ENCODE measurements at places on chromosomes 2 and 18. TPM values are rescaled to one million over a fixed set of nuclear protein-coding genes. Genes with fewer than 3 reads are reported as not detected.

MSH6 gene
- 31.3 TPM for total RNA-seq

ALLC gene
- not detected for total RNA-seq

LRATD1 gene
- 8.0 TPM for total RNA-seq

AQP12A gene
- not detected for total RNA-seq

NIFK gene
- total RNA-seq, result 29.8 TPM

GNAL gene
- total RNA-seq, result 5.6 TPM

GPR17 gene
- 0.18 TPM for total RNA-seq

KCNJ3 gene
- not detected for total RNA-seq

TEX51 gene
- not detected for total RNA-seq

- no peak for DNase-seq
- no peaks in the 10 kb centered on the region for H3K4me1 ChIP-seq
- H3K36me3 ChIP-seq, result no peaks in the 10 kb centered on the region
- H3K27me3 ChIP-seq, result peaks cover 5% of the 10 kb centered on the region
Observed at GRCh38 chr2:105239924-105240323, 1.6 kb upstream of the GPR45 start.

GRCh38 chr2:67479261-67479660 is 82.1 kb downstream of the ETAA1 start:
- H3K4me1 ChIP-seq, result peaks cover 3% of the 10 kb centered on the region
- H3K4me3 ChIP-seq, result no peak overlapping the region
- no peaks in the 10 kb centered on the region for H3K36me3 ChIP-seq

DNA sequence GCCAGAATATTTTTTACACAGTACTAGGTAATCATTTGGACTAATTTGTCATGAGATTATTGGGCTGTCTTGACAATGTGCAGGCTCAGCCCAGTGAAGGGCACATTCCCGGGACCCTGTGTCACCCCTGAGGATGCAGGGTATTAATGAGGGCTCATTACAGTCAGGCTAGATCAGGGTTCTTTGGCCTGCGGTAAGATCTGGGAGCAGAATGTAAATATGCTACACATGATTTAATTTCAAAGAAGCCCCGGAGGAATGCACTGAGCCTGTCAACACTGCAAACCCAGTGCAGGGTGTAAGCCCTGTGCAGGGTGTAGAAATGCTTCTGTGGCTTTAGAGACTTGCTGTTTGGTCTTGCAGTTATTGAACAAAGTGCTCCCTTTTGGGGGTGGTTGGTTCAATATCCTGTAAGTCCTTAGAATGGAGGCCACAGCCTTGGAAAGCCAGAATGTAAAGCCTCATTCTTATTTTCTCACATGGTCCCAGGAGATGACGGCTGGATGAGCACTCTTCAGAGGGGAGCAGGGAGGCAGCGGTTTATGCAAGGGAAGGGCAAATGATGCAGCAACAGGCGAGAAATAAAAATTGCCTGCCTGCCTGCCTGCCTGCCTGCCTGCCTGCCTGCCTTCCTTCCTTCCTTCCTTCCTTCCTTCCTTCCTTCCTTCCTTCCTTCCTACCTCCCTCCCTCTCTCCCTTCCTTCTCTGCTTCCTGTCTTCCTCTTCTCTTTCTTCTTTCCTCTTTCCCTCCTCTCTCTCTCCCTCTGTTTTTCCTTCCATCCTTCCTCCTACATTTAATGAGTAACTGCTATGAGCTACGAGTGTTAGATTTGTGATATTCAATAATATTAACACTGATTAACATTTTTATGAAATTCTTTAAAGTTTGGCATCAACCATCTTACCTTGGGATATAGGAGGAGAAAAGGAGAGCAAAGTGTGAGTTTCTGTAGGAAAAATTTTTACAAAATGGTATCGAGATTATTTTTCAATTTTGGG is 148.8 kb downstream of the VAPA start:
- no peak for DNase-seq
- H3K36me3 ChIP-seq, result no peaks in the 10 kb centered on the region
- no peak overlapping the region for H3K27ac ChIP-seq
- no peak overlapping the region for H3K4me3 ChIP-seq
- no peaks in the 10 kb centered on the region for H3K27me3 ChIP-seq
- peaks cover 32% of the 10 kb centered on the region for H3K4me1 ChIP-seq

GRCh38 chr18:69757733-69758132 is 189.9 kb downstream of the CD226 start:
- H3K4me3 ChIP-seq, result no peak overlapping the region
- no peaks in the 10 kb centered on the region for H3K36me3 ChIP-seq
- H3K4me1 ChIP-seq, result no peaks in the 10 kb centered on the region
- DNase-seq, result no peak

DNA sequence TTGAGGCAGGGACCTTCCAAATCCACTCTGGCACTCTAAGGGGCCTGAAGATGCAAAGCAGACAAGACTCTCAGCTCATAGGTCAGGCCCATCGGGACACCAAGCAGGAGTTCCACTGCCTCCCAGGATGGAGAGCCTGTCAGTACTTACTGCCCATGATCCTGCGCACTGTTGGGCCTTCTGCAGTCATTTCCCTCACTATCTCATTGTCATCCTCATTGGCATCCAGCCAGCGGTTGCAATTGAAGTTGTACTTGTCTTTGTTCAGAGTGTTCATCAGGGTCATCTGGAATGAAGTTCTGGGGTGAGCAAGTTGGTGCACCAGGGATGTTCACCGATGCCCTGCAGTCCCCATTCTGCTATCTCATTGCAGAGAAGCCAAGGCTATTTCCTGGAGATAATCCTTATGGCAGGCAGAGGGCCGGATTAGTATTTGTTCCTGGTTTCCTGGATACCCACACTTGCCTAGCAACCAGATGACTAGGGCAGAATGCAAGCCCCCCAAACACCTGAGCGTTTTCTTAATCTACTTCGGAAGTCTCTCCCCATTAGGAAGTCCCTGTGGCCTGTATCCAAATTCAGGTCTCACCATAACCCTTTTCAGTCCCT is 65.1 kb downstream of the LOXHD1 start:
- H3K4me1 ChIP-seq, result no peaks in the 10 kb centered on the region
- no peak overlapping the region for H3K27ac ChIP-seq
- H3K36me3 ChIP-seq, result no peaks in the 10 kb centered on the region
- no peak overlapping the region for H3K4me3 ChIP-seq
- no peak for DNase-seq

- H3K36me3 ChIP-seq, result no peaks in the 10 kb centered on the region
- H3K4me1 ChIP-seq, result no peaks in the 10 kb centered on the region
- DNase-seq, result no peak
- no peak overlapping the region for H3K27ac ChIP-seq
Observed at GRCh38 chr18:66872277-66872676, 268.4 kb upstream of the CDH19 start.

DNA sequence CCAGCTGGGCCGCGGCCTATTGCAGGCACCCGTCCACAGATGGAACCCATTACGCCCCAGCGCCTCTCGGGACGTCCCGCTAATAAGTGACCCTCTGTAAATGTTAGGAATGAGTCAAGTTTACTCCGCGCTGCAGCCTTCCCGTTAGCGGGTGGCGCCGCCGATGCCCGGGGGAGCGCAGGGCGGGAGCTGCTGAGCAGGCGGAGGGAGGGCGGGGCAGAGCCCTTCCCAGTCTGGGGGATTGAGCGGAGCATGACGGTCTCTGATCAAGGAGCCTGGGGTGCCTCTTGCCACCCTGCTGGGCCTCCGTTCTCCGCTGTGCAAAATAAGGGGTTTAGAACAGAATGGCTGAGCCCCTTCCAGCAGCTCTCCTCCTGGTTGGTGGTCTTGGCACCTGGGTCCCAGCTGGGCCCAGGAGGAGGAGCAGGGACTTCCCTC is 10.5 kb downstream of the CROCC2 start:
- H3K36me3 ChIP-seq, result no peaks in the 10 kb centered on the region
- peaks cover 47% of the 10 kb centered on the region for H3K4me1 ChIP-seq
- peaks cover 19% of the 10 kb centered on the region for H3K27me3 ChIP-seq
- DNase-seq, result peak; percentile 52
- no peak overlapping the region for H3K27ac ChIP-seq

GRCh38 chr2:24482251-24482971 is 8.6 kb upstream of the NCOA1 start:
- H3K4me3 ChIP-seq, result no peak overlapping the region
- no peak overlapping the region for H3K27ac ChIP-seq
- H3K27me3 ChIP-seq, result no peaks in the 10 kb centered on the region
- H3K36me3 ChIP-seq, result no peaks in the 10 kb centered on the region
- H3K4me1 ChIP-seq, result peaks cover 15% of the 10 kb centered on the region
- DNase-seq, result no peak

- peaks cover 35% of the 10 kb centered on the region for H3K4me1 ChIP-seq
- H3K27me3 ChIP-seq, result no peaks in the 10 kb centered on the region
- DNase-seq, result peak; percentile 69
- no peaks in the 10 kb centered on the region for H3K36me3 ChIP-seq
- peak overlapping the region; percentile 88 for H3K4me3 ChIP-seq
Observed at GRCh38 chr18:49813069-49813318, 339 bp downstream of the ACAA2 start.

GRCh38 chr2:19607931-19608771 is 249.7 kb upstream of the OSR1 start:
- H3K4me3 ChIP-seq, result no peak overlapping the region
- no peaks in the 10 kb centered on the region for H3K36me3 ChIP-seq
- no peak for DNase-seq
- no peaks in the 10 kb centered on the region for H3K27me3 ChIP-seq

- H3K4me3 ChIP-seq, result no peak overlapping the region
- no peaks in the 10 kb centered on the region for H3K27me3 ChIP-seq
- H3K4me1 ChIP-seq, result no peaks in the 10 kb centered on the region
- no peak overlapping the region for H3K27ac ChIP-seq
Observed at GRCh38 chr18:12474876-12475275, 67.1 kb downstream of the PRELID3A start.

DNA sequence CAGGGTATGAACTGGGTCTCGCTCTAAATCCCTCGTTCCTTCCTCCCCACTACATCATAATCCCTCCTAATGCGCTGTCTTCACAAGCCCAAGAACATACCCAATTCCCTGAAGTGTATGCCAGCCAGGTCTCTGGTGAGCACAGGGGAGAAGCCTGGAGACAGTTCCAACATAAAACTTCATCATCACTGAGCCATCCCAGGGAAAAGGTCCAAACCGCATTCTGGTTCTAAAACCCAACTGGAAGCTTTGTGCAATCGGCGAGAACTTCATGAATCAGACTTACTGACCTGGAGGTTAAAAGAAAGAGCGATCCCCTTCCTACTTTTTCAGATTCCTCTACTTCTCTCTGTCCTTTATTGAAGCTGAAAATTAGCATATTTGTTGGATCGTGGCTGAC is 132.7 kb downstream of the ALPK2 start:
- no peak for DNase-seq
- peaks cover 3% of the 10 kb centered on the region for H3K27me3 ChIP-seq
- H3K4me3 ChIP-seq, result no peak overlapping the region
- peaks cover 12% of the 10 kb centered on the region for H3K4me1 ChIP-seq
- no peaks in the 10 kb centered on the region for H3K36me3 ChIP-seq
- H3K27ac ChIP-seq, result no peak overlapping the region

DNA sequence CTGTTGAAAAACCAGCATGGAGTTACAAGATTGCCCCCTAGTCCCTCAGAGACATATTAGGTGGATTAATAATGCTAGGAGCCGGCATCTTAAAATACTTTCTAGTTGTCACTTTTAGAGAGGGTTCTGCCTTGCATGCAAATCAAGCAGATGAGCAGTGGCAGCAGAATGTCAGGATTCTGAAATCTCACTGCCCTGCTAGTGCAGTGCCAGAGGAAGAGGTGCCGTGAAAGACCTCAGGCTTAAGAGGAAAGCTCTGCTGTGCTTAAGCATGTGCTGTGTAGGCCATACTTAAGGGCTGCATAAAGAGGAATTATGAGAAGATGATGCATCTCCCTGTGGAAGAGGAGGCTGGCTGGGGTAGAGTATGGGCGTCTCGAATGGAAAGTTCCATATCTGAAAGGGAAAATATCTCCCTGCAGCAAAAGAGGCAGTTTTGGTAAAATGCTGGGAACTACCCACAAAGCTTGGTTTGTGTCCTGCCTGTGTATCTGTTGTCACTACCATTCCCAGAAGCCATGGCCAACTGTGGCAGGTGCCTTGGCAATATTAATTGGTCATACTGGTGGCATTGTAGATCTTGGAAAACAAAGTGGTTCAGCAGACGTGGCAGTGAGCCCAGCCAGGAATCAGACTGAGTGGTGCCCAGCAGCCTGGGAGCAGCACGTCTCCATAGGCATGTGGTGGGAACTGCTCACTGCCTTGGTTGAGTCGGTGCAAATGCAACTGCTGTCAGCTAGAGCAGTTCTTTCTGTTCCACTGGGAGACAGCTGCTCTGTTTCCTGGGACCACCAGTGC is 131.9 kb downstream of the EVA1A start:
- no peak overlapping the region for H3K4me3 ChIP-seq
- H3K27me3 ChIP-seq, result no peaks in the 10 kb centered on the region
- no peak overlapping the region for H3K27ac ChIP-seq

DNA sequence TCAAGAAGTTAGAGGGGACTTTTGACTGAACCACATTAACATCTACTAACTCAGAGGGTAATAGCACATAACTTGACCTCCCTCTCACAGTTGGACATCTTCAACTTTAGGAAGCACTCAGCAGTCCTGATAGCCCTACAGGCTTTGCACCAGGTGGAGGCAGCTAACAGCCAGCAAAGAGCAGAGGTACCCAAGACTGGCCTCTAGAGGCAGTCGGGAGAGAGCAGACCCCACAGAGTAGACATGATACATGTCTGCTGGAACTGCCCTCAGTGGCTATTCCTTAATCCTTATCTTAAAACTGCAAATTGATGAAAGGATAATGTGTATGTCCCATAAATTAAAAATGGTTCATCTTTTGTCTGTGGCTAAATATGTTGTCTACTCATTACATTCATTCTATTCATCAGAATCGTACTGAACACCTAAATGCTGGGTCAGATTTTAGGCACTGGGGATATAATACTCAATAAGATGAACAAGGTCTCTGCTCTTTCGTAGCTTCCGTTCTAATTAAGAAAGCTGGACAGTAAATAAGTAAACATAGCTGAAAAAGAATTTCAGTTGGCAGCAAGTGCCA is 49.8 kb downstream of the CAB39 start:
- H3K4me1 ChIP-seq, result peaks cover 51% of the 10 kb centered on the region
- H3K27ac ChIP-seq, result no peak overlapping the region
- H3K4me3 ChIP-seq, result no peak overlapping the region
- no peak for DNase-seq
- peaks cover 60% of the 10 kb centered on the region for H3K36me3 ChIP-seq

DNA sequence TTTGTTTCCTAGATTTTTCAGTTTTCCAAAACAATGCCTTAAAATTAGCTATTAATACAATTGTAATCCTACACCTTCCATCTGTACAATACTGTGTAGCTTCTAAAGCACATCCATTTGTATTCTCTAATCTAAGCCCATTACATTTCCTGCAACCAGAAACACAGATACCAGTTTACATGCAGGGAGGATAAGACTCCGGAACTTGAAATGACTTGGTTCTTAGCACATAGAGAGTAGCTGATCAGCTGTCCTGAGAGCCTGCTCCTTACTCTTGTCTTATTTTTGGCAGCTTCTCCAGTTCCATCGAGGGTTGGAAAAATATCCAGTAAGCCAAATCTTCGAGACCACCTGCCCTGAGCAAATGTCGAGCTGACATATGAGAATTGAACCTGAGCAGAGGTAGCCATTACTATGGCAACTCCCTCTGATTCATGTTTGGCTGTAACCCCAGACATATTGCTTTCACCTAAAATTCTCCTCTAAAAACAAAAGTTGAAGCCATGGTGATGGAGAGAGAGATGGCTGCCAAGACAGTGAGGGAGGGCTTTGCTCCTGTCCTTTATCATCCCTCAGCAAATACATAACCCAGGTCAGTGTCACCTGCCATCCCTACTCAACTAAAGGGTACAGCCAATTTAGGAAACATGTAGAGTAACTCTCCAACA is 542.8 kb downstream of the IRS1 start:
- H3K27me3 ChIP-seq, result no peaks in the 10 kb centered on the region
- H3K4me3 ChIP-seq, result no peak overlapping the region
- H3K36me3 ChIP-seq, result no peaks in the 10 kb centered on the region
- H3K4me1 ChIP-seq, result no peaks in the 10 kb centered on the region
- H3K27ac ChIP-seq, result no peak overlapping the region

GRCh38 chr2:239539776-239540100 is 138.9 kb upstream of the HDAC4 start:
- H3K27me3 ChIP-seq, result no peaks in the 10 kb centered on the region
- DNase-seq, result no peak
- no peaks in the 10 kb centered on the region for H3K36me3 ChIP-seq
- no peak overlapping the region for H3K4me3 ChIP-seq
- H3K4me1 ChIP-seq, result no peaks in the 10 kb centered on the region

Measured in lower lobe of right lung (tissue), 2 donors.